ENCODE measurements at places on chromosomes 12 and 14.

- DNase-seq: peak; percentile 90
These were observed 159.8 kb downstream of the KITLG start for GRCh38 chr12:88420457-88420856.

DNA sequence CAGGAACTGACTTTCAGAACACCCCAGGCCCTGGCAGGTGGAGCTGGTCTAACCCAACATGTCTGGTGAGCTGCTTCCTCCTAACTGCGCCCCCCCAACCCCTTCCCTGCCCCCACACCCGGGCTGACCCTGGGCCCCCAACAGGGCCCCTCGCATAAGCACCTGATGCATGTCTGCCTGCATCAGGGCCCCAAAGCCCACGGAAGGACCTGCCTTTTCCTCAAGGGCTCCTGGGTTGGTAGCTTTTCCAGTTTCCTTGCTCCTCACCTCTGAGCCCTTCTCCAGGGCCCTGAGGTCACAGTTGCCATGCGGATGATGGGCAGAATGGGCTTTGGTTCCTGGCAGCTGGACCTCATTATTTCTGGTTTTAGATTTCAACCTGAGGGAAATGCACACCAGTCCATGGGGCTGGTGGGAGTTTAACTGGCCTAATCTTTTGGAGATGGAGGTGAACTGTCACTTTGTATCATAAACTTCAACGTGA, 18.5 kb downstream of the TESC start:
- DNase-seq: no peak

- DNase-seq: no peak
These were observed 75.8 kb upstream of the CNTN1 start for GRCh38 chr12:40616383-40616915.

- DNase-seq: peak; percentile 19
These were observed at the start of gene SDS for GRCh38 chr12:113403435-113404415. Gene SDS (minus strand): TSS chr12:113403887. CDS start chr12:113399708, 4,179 bp downstream.

- DNase-seq: peak; percentile 18
These were observed 198.1 kb downstream of the SLC38A4 start for GRCh38 chr12:46627686-46628085.

Measured in EL (cell line).